Activated T-helper 1 cell treated with Interleukin-2 at 50 U/mL for 16 hours (primary cell): ENCODE measurements at places on chromosomes 3 and 15.

- DNase-seq = no peak
Observed at GRCh38 chr3:177307391-177307790, 110.1 kb upstream of the TBL1XR1 start.

DNA sequence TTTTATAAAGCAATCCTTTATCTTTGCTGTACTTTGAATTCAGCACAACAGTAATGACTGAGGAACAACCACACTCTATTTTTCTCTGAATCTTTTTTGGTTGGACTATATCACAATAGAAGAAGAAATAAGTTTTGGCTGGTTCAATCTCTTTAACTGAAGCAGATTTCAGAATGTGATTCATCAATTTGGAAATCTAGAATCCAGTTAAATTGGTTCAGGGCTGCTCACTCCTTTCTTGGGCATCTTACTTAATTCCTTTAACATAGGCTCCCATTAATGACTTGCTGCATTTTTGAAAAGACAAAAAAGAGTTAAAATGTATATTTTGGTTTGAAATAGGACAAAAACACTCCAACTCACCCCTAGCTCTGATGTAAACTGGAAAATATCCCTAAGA is 688.3 kb upstream of the NECTIN3 start:
- no peak for DNase-seq

- DNase-seq = no peak
Observed at GRCh38 chr15:98043160-98044014, 82.9 kb downstream of the ARRDC4 start.

DNA sequence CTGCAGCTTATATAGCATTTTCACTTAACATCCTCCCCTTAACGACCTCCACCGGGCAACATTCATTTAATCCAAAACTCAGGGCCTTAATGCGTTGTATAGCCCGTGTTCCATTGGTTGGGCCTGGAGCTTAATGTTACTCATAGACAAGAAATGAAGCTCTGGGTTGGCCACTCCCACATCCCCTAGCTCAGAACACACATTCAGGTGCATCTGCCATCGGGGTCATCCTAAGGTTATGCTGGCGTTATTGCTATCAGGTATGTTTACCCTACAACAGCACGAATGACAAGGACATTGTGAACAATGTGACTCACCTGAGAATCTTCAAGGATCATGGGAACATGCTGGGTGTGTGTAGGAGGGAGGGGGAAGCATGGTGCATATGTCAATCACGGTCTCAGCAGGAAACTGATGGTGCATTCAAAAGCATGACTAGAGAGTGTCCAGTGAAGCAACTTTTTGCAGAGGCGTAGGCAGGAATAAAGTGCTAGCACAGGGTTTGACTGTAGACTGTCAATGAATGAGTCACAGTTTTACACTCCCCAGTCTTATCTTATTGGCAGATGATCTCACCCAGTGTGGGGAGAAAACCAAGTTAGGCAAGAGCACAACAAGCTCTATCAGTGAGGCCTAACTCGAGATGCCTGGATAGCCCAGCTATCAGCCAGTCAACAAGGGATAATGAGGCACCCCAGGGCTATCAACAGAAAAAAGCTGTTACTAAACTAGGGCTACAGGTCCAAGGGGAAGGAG is 402.1 kb upstream of the MCTP2 start:
- DNase-seq = no peak

GRCh38 chr15:92848852-92849598 is 51.1 kb upstream of the CHD2 start:
- no peak for DNase-seq

GRCh38 chr15:66356077-66356358 is 467 bp downstream of the TIPIN start:
- no peak for DNase-seq

- no peak for DNase-seq
Observed at GRCh38 chr3:13863965-13864595, 15.8 kb downstream of the WNT7A start.

- no peak for DNase-seq
Observed at GRCh38 chr15:57677204-57677603, 29.3 kb upstream of the POLR2M start.

DNA sequence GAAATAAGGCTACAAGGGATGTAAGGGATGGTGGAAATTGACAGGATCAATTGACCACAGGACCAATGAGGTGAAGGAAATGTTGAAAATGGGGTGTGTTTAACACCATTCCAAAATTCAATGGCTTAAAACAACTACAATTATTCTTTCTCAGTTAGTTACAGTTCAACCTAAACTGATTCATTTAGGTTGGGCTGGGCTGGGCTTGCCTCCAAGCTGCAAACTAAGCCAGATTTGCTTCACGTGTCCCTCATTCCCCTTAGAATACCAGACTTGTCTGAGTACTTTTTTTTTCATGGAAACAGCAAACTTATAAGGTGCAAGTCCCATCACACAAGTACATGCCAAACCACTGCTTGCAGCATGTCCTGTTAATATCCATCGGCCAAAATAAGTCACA is 280.1 kb downstream of the NEK10 start:
- no peak for DNase-seq

- no peak for DNase-seq
Observed at GRCh38 chr3:175495331-175495730, 636.2 kb downstream of the NAALADL2 start.

GRCh38 chr3:126395846-126396513 is 1.3 kb downstream of the CFAP100 start:
- no peak for DNase-seq

DNA sequence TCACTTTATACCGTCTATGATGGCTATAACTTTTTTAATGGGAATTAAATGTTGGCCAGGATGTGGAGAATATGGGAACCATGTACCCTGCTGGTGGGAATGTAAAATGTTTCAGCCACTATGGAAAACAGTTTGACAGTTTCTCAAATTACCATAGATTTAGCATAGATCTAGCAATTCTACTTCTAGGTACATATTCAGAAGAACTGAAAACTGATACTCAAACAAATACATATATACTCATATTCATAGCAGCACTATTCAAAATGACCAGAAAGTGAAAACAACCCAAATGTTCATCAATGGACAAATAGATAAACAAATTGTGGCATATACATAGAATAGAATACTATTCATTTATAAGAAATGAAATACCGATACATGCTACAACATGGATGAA is 539.4 kb downstream of the IGSF11 start:
- no peak for DNase-seq

DNA sequence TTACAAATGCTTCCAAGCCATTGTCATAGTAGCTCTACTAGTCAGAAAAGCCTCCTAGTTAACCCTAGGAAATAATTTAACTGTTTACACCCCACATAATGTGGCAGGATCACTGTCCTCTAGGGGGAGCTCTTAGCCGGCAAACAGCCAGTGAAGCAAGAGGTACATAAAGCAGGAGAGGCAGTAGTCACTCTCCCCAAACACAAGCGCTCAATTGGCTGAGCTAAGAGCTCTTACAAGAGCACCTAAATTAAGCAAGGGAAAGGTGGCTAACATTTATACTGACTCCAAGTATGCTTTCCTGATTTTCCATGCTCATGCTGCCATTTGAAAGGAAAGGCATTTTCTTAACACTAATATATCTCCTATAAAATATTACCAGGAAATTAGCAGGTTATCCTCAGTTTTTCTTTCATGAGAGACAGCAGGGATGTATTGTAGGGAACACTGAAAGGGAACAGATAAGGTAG is 37.6 kb downstream of the NCEH1 start:
- peak; percentile 8 for DNase-seq

- DNase-seq = no peak
Observed at GRCh38 chr3:122030381-122031122, 8.5 kb upstream of the ILDR1 start.

DNA sequence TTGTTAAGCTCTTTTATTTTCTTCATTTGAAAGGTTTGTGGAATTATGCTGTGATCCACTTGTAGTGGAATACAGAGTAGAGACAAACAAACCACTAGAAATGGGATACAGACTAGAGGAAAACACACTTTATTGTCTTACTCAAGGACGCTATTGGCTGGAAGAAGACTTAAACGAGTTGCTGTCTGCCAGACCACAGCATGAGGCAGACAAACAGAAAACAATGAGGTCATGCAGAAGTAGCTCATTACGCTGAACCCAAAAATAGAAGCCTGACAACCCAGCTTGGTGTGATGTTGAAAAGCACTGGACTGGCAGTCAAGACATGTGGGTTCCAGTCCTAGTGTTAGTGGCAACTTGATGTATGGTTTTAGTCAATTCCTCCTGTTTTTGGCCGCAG is 62.4 kb upstream of the P3H2 start:
- DNase-seq = no peak

GRCh38 chr3:38334142-38335055 is 12.2 kb upstream of the XYLB start:
- DNase-seq = no peak

GRCh38 chr3:146589899-146590508 is 15.1 kb downstream of the PLSCR5 start:
- DNase-seq = no peak

DNA sequence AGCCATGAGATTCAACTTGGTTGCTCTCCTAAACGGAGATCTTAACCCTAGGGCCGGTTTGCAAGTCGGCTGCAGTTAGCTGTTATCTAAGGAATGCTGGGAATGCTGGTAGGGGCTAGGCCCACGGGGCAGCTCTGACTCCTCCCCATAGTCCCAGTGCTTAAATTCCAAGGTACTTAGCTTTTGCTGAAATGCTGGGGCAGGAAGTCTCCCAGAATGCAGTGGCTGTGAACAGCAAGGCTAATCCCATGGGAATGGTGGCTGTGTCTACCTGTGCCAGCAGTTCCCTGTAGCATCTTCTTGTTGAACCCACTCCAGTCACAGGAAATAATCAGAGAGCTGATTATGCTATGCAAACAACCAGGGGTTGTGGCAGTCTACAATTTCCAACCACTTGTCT is 102.5 kb upstream of the TJP1 start:
- no peak for DNase-seq

GRCh38 chr3:4517643-4518311 is 24.6 kb downstream of the ITPR1 start:
- DNase-seq = no peak

GRCh38 chr3:53324105-53324504 is 23.2 kb downstream of the DCP1A start:
- DNase-seq = no peak

DNA sequence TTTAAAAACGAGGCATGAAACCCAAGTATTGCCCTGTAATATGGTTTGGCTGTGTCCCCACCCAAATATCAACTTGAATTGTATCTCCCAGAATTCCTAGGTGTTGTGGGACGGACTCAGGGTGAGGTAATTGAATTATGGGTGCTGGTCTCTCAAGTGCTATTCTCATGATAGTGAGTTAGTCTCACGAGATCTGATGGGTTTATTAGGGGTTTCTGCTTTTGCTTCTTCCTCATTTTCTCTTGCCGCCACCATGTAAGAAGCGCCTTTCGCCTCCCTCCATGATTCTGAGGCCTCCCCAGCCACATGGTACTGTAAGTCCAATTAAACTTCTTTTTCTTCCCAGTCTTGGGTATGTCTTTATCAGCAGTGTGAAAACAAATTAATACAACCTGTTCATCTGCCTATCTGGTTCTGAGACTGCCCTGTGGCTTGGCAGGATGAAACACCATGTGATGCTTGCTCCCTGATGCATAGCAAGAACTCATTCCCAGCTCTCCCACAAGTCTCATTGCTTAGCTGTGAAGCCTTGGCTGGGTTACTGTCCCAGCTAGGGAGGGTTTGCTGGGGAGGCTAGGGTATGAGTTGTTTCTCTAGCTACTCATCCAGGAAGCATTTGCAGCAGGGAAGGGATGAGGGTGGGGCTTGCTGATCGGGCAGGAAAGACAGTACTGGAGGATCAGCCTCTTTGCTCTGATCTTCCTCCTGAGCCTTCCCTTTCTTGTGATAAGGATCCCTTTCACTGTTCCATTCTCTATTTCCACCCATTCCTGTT is 3.7 kb upstream of the SQOR start:
- DNase-seq = no peak

GRCh38 chr15:60718661-60719069 is 239.7 kb upstream of the ICE2 start:
- no peak for DNase-seq

DNA sequence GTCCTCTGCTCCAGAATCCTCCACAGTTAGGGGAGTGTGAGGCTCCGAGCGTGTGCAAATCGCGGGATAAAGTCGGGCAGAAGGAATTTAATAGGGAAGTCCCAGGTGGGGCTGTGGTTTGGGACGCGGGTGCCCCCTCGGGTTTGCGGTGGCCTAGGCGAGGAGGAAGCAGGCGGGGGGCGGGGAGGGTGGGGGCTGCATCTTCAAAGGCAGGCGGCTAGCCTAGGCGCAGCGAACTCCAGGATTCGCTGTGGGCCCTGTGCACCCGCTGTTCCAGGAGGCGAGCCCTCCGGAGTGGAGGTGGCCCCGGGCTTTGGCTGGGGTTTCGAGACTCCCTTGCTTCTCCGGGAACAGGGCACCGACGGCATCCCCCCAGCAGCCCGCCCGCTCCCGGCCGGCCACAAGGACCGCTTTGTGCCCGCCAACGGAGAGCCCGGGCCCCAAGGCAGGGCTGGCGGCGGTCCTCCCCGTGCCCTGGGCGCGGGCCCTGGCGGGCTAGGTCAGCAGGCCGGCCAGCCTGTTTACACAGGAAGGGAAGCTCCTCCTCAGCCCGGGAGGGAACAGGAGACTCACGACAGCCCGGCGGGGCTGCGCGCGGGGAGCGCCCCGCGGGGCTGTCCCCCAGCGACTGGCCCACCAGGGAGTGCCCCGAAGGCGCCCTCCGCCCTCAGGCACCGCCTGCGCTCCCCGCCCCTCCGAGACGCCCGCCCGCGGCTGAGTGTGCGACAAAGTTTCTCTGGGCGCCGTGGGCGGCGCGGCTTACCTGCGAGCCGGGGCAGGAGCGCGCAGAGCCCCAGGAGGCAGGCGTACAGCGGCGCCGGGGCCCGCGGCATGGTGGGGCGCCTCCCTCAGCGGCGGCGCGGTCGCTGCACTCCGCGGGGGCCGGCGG is 753 bp downstream of the ITGB5 start:
- DNase-seq = no peak

DNA sequence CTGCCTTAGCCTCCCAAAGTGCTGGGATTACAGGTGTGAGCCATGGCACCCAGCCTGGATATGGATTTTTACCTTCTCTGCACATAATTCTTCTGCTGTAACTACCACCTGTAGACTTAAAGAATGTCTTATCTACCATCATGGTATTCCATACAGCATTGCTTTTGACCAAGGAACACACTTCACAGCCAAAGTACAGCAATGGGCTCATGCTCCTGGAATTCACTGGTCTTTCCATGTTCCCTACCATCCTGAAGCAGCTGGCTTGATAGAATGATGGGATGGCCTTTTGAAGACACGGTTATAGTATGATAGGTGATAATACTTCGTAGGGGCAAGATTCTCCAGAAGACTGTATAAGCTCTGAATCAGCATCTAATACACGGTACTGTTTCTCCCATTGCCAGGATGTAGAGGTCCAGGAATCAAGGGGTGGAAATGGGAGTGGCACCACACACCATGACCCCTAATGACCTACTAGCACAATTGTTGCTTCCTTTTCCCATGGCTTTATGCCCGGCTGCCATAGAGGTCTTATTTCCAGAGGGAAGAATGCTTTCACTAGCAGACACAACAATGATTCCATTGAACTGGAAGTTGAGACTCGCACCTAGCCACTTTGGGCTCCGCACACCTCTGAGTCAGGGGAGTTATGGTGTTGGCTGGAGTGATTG is 60.9 kb upstream of the CDV3 start:
- DNase-seq = no peak

GRCh38 chr15:25990220-25990619 is 127.1 kb upstream of the ATP10A start:
- DNase-seq = no peak

- no peak for DNase-seq
Observed at GRCh38 chr15:26971271-26972018, 464 bp downstream of the GABRG3 start.
